Activated T-cell treated with anti-CD3 and anti-CD28 coated beads, Interleukin-2, amount 50 U/mL, for 72 hours (primary cell): ENCODE measurements at places on chromosomes 3 and 15. TPM values are rescaled to one million over a fixed set of nuclear protein-coding genes. Genes with fewer than 3 reads are reported as not detected.
A peak's percentile ranks its signal among the peaks of the same experiment; 100 is the strongest.

GRCh38 chr3:15539066-15539465 lies 17.6 kb upstream of the COLQ start:
- DNase-seq = no peak
- H3K27ac ChIP-seq = no peak overlapping the region
- no peak overlapping the region for H3K4me3 ChIP-seq

DNA sequence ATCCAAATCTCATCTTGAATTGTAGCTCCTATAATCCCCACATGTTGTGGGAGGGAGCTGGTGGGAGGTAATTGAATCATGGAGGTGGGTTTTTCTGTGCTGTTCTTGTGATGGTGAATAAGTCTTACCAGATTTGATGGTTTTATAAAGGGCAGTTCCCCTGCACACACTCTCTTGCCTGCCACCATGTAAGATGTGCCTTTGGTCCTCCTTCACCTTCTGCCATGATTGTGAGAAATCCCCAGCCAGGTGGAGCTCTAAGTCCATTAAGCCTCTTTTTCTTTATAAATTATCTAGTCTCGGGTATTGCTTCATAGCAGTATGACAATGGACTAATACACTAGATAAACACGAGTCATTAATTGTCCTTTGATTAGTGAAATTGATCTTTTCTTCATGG lies 214.5 kb upstream of the CFAP20DC start:
- no peak overlapping the region for H3K4me3 ChIP-seq
- no peak overlapping the region for H3K27ac ChIP-seq
- DNase-seq = no peak

DNA sequence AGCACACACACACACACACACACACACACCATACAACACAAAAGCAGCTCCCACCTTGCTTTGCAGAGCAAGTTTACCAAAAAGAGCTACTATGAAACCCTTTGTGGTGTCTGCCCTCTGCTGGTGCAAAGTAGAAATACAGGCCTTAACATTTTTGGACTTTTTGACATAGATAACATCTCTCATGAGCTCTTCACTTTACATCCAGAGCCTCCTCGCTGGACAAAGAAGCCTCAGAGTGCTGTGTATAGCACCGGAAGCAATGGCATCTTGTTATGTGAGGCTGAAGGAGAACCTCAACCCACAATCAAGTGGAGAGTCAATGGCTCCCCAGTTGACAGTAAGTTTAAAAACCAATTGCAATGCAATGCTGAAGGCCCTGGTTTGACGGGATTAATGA lies 157.9 kb downstream of the CHL1 start:
- no peak overlapping the region for H3K27ac ChIP-seq
- no peak overlapping the region for H3K4me3 ChIP-seq
- no peaks in the 10 kb centered on the region for H3K27me3 ChIP-seq
- H3K36me3 ChIP-seq = no peaks in the 10 kb centered on the region
- H3K4me1 ChIP-seq = no peaks in the 10 kb centered on the region

DNA sequence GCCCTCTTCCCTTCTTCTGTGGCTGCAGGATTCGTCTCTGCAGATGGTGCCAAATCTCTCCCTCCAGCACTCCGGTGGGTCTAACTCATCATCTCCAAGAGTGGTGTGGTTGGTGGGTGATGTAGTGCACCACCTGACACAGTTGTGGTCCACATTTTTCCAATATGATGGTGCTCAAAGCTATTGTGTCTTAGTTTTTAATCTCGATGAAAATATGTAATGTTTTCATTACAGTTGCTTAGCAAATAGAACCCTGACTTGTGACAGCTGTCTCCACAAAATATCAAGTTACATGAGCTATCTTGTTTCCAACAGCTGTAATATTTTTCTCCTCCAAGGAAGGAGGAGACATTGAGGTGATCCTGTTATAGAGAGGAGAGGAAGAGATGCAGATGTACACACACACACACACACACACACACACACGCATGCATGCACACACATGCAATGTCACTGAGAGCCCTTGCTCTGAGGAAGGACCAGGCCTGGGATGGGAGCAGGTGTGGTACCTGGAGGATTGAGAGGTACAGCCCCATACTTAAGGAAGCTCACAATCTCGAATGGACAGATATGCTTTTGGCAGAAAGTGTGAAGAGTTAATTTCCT lies 15.7 kb upstream of the ESYT3 start:
- H3K4me3 ChIP-seq = no peak overlapping the region
- no peaks in the 10 kb centered on the region for H3K4me1 ChIP-seq
- no peak overlapping the region for H3K27ac ChIP-seq
- H3K36me3 ChIP-seq = no peaks in the 10 kb centered on the region
- no peaks in the 10 kb centered on the region for H3K27me3 ChIP-seq

- H3K27ac ChIP-seq = no peak overlapping the region
- H3K27me3 ChIP-seq = no peaks in the 10 kb centered on the region
- no peaks in the 10 kb centered on the region for H3K4me1 ChIP-seq
- no peak overlapping the region for H3K4me3 ChIP-seq
- H3K36me3 ChIP-seq = no peaks in the 10 kb centered on the region
Observed at GRCh38 chr3:5498981-5499380, 311.5 kb downstream of the EDEM1 start.

Gene CKMT1A
- total RNA-seq = not detected

DNA sequence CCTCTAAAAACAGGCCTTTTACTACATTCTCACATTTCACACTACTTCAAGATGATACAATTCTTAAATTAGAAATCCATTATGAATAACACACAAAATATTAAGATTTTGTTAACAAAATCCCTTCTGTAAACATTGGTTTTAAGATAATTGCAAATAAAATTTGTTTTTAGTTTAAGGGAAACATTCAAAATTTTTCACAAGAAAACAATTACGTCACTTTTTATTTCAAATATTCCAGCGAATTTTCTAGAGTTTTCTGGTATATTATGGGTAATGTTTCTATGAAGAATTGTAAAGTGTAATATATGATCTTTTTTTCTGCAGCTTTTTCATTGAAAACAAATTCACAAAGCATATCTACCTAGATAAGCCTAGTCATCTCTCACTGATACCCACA lies 5.9 kb downstream of the ARPP21 start:
- H3K4me3 ChIP-seq = no peak overlapping the region
- H3K27me3 ChIP-seq = peaks cover 29% of the 10 kb centered on the region
- no peak overlapping the region for H3K27ac ChIP-seq

Gene SCAANT1
- not detected for total RNA-seq

- H3K27ac ChIP-seq = no peak overlapping the region
- no peaks in the 10 kb centered on the region for H3K27me3 ChIP-seq
- no peak for DNase-seq
Observed at GRCh38 chr3:17411157-17411877, 331.1 kb downstream of the TBC1D5 start.

Gene ALG3
- total RNA-seq = 26.3 TPM

Gene TASOR
- total RNA-seq = 91.8 TPM

GRCh38 chr3:138187296-138188012 lies at the start of gene ARMC8:
TSS of gene ARMC8 (plus strand) at chr3:138187301. CDS start at chr3:138187555, 254 bp downstream.
- H3K27ac ChIP-seq = peak within 1 kb of the TSS; percentile 99
- peak within 1 kb of the TSS; percentile 97 for H3K4me3 ChIP-seq
- no peaks in the 10 kb centered on the region for H3K36me3 ChIP-seq
- peaks cover 40% of the 10 kb centered on the region for H3K4me1 ChIP-seq
- peaks cover 20% of the 10 kb centered on the region for H3K27me3 ChIP-seq
